H1 (cell line): ENCODE measurements at places on chromosomes 4 and X. TPM values are rescaled to one million over a fixed set of nuclear protein-coding genes. Genes with fewer than 3 reads are reported as not detected.

CXCL1 gene
- 0.69 and 0.80 TPM in 2 replicates for total RNA-seq

TRMT2B gene
- 12.1 and 12.4 TPM in 2 replicates for total RNA-seq

SLC10A4 gene
- 3.6 and 4.5 TPM in 2 replicates for total RNA-seq

ZAR1 gene
- total RNA-seq: 0.36 and 0.78 TPM in 2 replicates

PHEX gene
- 0.11 and 0.15 TPM in 2 replicates for total RNA-seq

DNA sequence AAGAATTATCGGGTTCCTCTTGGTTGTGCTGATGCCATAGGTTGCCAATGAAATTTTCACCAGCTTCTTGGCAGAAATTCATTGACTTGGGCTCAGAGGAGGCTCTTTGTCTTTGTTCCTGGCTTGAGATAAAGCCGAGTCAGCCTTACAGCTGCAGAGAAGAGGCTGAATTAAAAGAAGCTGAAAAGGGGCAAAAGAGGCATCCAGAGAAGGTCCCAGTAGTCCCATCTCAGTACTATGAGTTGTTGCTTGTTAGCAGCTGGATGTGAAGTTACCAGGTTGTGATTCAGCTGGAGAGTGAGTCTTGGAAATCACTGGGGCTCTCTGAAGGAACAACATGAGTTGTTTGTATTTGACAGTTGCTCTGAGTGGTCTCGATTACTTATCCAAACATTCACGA lies 59.7 kb downstream of the SMAD1 start:
- H3K27me3 ChIP-seq: no peaks in the 10 kb centered on the region
- no peaks in the 10 kb centered on the region for H3K36me3 ChIP-seq
- no peak overlapping the region for H3K27ac ChIP-seq

GRCh38 chr4:151276787-151277562 lies at the start of gene PRSS48:
TSS of gene PRSS48 (plus strand) at chr4:151277161. CDS start at chr4:151277173, 12 bp downstream.
- H3K4me1 ChIP-seq: no peaks in the 10 kb centered on the region
- H3K4me3 ChIP-seq: no peak within 1 kb of the TSS
- H3K27ac ChIP-seq: no peak within 1 kb of the TSS
- DNase-seq: peak; percentile 79

GRCh38 chrX:53247928-53248327 lies 22.9 kb upstream of the KDM5C start:
- no peak overlapping the region for H3K4me3 ChIP-seq
- no peak for DNase-seq
- H3K27ac ChIP-seq: no peak overlapping the region
